ENCODE measurements at places on chromosomes 4 and X. TPM values are rescaled to one million over a fixed set of nuclear protein-coding genes. Genes with fewer than 3 reads are reported as not detected.

The ARMCX4 gene
- total RNA-seq: 7.9 TPM

The TMEM187 gene
- 7.9 TPM for total RNA-seq

DNA sequence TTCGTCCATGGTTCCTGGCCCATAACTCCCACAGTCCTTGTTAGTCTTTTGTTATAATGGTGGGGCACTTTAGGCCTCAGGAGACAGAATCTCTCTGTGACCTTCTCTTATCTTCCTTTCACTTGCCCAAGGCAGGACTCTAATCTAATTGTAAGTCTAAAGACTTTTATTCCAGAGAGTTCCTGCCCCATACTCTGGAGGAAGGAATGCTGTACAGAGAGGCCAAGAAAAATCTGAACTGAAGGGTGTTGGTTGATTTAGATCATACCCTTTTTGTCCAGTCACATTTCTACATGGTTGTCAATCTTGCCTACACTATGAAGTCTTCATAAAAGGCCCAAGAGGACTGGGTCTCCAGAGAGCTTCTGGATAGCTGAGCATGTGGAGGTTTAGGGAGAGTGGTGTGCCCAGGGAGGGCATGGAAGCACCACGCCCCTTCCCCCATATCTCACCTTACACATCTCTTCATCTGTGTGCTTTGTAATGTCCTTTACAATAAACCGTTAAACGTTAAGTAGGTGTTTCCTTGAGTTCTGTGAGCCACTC is 84.5 kb downstream of the AFF1 start:
- DNase-seq: no peak

- no peak for DNase-seq
Measured at GRCh38 chrX:44456685-44457084, 86.0 kb downstream of the FUNDC1 start.

GRCh38 chr4:7826176-7826908 is 113.3 kb downstream of the AFAP1 start:
- no peak for DNase-seq

DNA sequence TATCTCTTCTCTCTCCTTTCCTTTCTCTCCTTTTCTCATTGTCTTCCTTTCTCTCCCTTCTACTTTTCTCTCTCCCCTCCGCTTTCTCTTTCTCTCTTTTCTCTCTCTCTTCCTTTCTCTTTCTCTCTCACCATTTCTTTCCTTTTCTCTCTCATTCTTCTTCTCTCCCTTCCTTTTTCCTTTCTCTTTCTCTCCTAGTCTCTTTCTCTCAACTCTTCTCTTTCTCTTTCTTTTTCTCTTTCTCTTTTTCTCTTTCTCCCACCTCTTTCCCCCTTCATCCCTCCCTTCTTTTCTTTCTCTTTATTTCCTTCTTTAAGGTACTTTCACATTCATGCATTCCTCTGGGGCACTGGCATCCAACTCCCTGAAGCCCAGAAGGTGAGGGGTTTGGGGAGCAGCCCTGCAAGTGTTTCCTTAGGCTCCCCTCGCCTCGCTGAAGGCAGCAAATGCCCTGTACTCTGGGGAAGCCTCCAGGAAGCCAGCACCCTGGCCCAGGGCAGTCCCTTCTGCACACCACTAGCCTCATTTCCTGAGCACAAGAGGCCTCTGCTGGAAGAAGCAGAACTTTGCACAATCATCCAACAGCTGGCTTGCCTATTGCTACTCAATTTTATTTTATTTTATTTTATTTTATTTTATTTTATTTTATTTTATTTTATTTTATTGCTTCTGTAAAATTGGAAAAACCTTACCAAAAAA is 124.2 kb downstream of the NFKB1 start:
- DNase-seq: peak; percentile 42
